Common myeloid progenitor, CD34-positive (primary cell): ENCODE measurements at places on chromosomes 7 and 10.

DNA sequence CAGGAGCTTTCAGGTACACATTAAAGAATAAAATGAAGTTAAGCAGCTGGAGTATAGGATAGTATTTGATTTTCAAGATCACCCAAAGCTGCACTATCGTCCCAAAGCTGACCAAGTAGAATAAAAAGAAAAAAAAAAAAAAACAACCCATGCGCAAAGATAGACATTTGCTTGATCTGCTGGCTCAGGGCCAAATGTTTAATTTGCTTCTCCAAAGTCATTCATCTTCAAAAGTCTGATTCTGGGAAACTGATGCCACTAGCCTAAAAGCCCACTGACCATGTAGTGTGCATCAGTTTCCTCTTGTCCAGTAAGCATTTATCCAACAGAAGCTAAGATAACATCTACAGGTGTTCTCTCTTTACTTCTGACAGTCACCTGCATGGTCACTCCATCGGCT, 14.5 kb downstream of the MEST start:
- H3K4me3 ChIP-seq: no peak overlapping the region
- H3K27me3 ChIP-seq: no peaks in the 10 kb centered on the region
- H3K36me3 ChIP-seq: peaks cover 39% of the 10 kb centered on the region

GRCh38 chr10:29057822-29058331, 231.0 kb upstream of the LYZL1 start:
- no peaks in the 10 kb centered on the region for H3K4me1 ChIP-seq
- no peak overlapping the region for H3K4me3 ChIP-seq
- H3K27ac ChIP-seq: no peak overlapping the region
- no peaks in the 10 kb centered on the region for H3K27me3 ChIP-seq
- DNase-seq: no peak

DNA sequence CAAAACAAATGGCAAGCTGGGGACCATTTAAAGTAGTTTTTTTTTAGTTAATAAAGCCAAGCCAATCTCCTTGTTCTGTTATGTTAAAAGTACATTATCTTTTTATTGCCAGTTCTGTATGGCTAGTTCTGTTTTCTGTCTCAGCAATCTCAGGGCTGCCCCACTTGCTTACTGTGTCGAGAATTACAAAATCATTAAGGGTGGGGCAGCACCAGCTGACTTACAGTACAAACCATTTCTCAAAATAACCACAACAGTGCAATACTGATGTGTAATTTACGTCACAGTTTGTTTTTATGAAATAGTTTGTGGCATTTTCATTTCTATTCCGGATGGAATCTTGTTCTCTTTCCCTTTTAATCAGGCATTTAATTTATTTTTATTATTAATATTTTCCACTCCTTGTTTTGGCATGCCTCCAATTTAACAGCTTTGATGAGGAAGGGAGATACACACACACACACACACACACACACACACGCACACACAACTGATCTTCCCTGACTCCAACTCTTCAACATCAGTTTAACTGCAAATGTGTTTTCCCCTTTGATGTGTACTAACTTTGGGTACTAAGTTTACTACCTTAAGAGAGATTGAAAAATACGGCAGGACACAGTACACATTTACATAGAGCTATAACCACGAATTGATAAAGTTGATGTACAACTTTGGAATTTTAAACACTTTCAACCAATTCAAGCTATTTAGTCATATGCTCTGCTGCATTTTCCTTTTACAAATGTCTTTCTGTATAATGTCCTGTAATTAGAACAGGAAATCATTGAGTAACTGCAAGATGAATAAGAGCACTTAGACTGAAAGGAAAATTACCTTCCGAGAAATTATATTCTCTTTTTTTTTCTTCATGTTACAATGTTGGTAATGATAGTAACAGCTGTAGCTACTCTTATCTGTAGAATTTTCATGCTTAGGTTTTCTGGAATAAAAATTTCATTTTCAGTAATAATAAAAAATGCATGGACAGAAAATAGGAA, 91.5 kb downstream of the ARID5B start:
- peaks cover 5% of the 10 kb centered on the region for H3K36me3 ChIP-seq
- H3K27ac ChIP-seq: no peak overlapping the region
- peak; percentile 71 for DNase-seq

GRCh38 chr10:53122281-53122680, 349.7 kb upstream of the MBL2 start:
- no peak overlapping the region for H3K27ac ChIP-seq
- DNase-seq: no peak
- no peaks in the 10 kb centered on the region for H3K4me1 ChIP-seq
- H3K4me3 ChIP-seq: no peak overlapping the region

- H3K4me1 ChIP-seq: peaks cover 18% of the 10 kb centered on the region
- no peaks in the 10 kb centered on the region for H3K27me3 ChIP-seq
- H3K27ac ChIP-seq: no peak overlapping the region
These were observed 193.8 kb upstream of the KLF6 start for GRCh38 chr10:3978761-3979160.

DNA sequence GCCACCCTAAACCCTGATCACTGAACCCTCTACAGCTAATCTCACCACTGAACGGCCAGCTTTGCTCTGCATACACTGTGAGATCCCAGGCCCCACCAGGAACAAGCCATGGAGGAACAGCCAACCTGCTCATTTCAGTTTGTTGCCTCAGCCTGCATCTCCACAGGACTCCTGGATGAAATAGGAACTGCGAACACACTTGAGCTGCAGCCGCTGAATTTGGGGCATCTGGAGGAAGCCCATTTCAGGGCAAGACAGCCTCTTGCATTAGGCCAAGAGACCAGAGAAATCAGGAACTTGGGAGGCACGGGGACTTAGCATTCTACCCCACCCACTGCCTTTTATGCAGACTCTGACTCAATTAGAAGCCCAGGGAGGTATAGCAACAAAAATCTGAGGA, 14.5 kb upstream of the EGR2 start:
- H3K4me3 ChIP-seq: no peak overlapping the region
- no peaks in the 10 kb centered on the region for H3K36me3 ChIP-seq
- H3K27me3 ChIP-seq: no peaks in the 10 kb centered on the region
- peak; percentile 15 for DNase-seq
- no peak overlapping the region for H3K27ac ChIP-seq
- H3K4me1 ChIP-seq: no peaks in the 10 kb centered on the region

DNA sequence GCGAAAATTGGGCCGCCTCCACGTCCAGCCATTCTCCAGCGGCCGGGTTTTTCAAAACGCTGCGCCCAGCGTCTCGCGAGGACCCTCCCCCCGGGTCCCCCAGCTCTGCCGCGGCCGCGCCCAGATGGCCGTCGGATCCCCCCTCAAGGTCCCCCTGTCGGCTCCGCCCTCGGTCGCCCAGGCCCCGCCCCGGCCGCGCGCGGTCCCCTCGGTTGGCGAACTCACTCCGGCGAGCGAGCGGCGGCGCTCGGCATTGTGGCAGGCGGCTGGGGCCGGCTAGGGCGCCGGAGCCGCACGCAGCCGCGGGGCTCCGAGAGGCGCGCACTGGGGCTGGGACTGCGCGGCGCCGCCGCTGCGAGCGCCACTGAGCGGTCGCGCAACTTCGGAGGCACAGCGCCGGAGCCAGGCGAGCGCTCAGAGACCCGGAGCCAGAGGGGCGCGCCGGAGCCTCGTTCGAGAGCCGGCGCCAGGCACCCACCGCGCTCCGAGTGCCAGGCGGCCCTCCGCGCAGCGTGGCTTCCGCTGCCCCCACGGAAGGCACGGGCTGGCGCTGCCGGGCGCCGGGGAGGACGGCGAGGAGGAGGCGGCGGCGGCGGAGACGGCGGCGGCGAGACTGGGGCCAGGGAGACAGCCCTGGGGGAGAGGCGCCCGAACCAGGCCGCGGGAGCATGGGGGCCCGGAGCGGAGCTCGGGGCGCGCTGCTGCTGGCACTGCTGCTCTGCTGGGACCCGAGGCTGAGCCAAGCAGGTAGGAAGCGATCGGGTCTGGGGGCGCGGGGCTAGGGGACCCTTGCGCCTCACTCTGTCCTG, at the start of gene UNC5B:
Gene UNC5B (plus strand): TSS at position 253 of the 809 bp plus-strand sequence. CDS start 416 bp downstream, at position 669.
- H3K4me1 ChIP-seq: no peaks in the 10 kb centered on the region
- DNase-seq: peak; percentile 89
- no peaks in the 10 kb centered on the region for H3K36me3 ChIP-seq
- no peak within 1 kb of the TSS for H3K27ac ChIP-seq

DNA sequence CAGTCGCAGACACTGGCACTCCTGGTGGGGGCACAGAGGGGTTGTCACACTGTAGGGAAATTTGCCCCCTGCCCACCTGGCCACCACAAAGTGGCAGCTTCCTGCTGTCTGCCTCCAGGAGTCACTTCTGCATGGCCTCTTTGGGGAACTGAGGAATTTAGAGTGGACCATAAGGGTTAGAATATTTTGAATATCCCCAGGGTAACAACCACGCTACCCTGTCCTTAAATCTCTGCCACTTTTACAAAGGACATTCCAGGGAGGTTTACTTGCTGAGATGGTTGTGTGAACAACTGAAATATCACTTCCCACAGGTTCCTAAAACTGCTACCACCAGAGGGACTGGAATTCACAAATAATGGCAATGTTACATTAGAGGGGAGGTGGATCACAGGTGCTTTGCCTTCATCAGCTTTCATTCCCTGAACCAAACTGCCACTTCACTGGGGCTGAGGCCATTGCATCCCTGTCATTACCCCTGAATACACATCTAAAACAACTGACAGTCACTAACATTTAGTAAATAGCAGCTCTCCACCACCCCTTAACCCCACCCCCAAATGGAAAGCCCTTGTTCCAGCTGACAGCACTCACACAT, 88.1 kb upstream of the IFRD1 start:
- no peaks in the 10 kb centered on the region for H3K36me3 ChIP-seq
- peak; percentile 7 for DNase-seq
- no peak overlapping the region for H3K4me3 ChIP-seq
- H3K27ac ChIP-seq: no peak overlapping the region

GRCh38 chr7:111986601-111987000, 219.6 kb downstream of the DOCK4 start:
- H3K36me3 ChIP-seq: no peaks in the 10 kb centered on the region
- H3K27me3 ChIP-seq: no peaks in the 10 kb centered on the region
- no peak overlapping the region for H3K4me3 ChIP-seq
- no peak overlapping the region for H3K27ac ChIP-seq

DNA sequence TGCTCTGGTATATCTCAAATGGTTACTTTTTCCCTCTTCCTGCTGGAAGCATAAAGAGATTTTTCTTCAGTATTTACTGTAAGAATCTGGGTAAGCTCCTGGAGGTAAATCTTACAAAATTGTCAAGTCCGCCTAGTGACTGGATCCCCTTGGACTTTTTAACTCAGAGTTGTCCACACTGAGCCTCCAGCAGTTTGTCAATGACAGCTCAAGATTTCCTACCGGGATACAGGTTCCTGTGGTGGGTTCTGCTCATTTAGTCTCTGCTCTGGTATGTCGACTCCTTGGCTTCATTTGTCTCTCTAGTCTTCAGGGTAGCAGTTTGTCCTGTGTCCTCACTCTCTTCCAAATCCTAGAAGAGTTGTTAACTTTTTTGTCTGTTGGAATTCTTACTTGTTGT, 27.0 kb downstream of the GPR37 start:
- no peaks in the 10 kb centered on the region for H3K27me3 ChIP-seq
- H3K27ac ChIP-seq: no peak overlapping the region
- H3K4me1 ChIP-seq: no peaks in the 10 kb centered on the region
- no peak for DNase-seq
- H3K4me3 ChIP-seq: no peak overlapping the region

DNA sequence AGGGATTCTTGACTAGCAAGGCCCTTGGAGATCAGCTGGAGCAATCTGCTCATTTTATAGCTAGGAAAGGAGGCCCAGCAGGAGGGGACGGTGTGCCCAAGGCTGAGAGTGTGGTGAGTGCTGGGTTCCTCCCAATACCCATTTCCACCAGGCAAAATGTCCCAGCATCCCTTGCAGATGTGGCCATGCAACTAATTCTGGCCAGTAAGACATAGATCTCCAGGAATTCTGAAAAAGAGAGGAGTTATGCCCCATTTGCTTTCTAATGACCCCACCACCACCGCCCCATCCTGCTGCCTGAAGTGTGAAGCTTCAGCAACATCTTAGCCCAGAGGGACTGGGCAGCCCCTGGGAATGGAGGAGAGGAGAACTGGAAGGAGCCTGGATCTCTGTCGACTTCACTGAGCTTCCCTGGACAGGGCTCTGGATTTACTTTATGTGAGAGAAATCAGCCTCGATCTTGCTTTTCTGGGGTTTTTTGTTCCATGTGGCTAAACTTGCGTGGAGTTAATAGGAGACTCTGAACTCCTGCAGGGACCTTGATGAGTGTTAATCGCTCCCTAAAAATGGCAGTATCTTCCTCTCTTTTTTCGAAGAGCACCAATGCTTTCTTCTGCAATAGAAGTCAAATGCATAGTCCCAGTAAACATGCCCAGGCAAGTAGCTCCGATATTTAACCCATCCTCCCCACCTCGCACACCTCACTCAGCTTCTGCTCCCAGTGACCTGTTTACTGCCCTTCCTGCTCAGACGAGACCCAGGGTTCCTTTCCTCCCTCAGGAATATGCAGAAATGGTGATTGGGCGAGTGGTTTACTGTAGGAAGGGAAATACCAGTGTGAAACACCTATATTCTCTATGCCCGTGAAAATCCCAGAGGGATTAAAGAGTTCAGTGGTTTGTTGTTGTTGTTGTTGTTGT, 127.5 kb upstream of the GPR26 start:
- no peak overlapping the region for H3K4me3 ChIP-seq
- H3K4me1 ChIP-seq: no peaks in the 10 kb centered on the region
- no peak overlapping the region for H3K27ac ChIP-seq
- peaks cover 3% of the 10 kb centered on the region for H3K27me3 ChIP-seq
- no peaks in the 10 kb centered on the region for H3K36me3 ChIP-seq

- no peak overlapping the region for H3K4me3 ChIP-seq
- H3K27me3 ChIP-seq: no peaks in the 10 kb centered on the region
- H3K4me1 ChIP-seq: no peaks in the 10 kb centered on the region
- DNase-seq: no peak
- no peaks in the 10 kb centered on the region for H3K36me3 ChIP-seq
- H3K27ac ChIP-seq: no peak overlapping the region
These were observed 361.8 kb downstream of the GATA3 start for GRCh38 chr10:8416192-8416701.

- H3K27me3 ChIP-seq: no peaks in the 10 kb centered on the region
- peaks cover 4% of the 10 kb centered on the region for H3K36me3 ChIP-seq
- H3K27ac ChIP-seq: no peak overlapping the region
- DNase-seq: peak; percentile 97
These were observed 112.2 kb downstream of the CLEC2L start for GRCh38 chr7:139635526-139636302.

GRCh38 chr10:77909021-77909748, 17.4 kb downstream of the DLG5 start:
- no peak for DNase-seq
- no peak overlapping the region for H3K4me3 ChIP-seq
- no peaks in the 10 kb centered on the region for H3K27me3 ChIP-seq
- no peak overlapping the region for H3K27ac ChIP-seq
- no peaks in the 10 kb centered on the region for H3K4me1 ChIP-seq
- no peaks in the 10 kb centered on the region for H3K36me3 ChIP-seq

DNA sequence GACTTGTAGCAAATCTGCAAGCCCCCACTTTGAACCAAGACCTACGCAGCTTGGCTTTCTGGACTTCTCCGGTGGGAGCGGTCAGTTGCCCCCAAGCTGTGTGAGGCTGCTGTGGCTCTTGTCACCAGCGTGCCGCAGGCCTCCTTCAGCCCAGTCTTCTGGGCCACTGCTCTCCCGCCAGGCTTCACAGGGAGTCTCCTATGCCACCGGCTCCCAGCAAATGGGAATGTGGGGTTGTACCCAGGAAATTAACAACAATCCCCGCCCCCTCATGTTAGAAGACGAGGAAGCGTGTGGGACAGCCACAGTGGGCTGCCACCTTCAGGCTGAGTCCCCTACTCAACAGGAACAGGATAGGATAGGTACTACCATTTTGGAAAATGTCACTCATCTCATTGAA, 4.2 kb downstream of the WDR86 start:
- H3K27me3 ChIP-seq: no peaks in the 10 kb centered on the region
- peaks cover 37% of the 10 kb centered on the region for H3K4me1 ChIP-seq
- H3K36me3 ChIP-seq: no peaks in the 10 kb centered on the region
